Urinary bladder (tissue), 4 donors: ENCODE measurements at places on chromosomes 5 and 9. TPM values are rescaled to one million over a fixed set of nuclear protein-coding genes. Genes with fewer than 3 reads are reported as not detected.

GRCh38 chr5:136615251-136616119 is 250.1 kb upstream of the TRPC7 start:
- no peak for DNase-seq

DNA sequence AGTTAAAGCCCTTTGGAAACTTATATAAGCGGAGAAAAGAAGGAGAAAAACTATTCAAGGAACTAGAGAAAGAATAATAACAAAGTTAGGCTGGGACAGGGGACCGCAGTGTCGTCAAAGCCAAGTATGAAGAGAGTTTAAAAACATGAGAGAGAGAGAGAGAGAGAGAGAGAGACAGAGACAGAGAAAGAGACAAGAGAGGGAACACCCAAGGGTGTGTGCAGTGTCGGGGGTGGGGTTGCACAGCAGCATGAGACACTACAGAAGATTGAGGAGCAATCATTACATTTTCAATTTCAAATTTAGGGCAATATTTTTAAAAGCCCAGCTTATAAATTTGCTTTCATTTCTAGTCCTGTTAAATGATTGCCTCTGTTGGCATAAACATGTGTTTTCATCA is 74.3 kb downstream of the NNT start:
- no peak for DNase-seq

- no peak for DNase-seq
These were observed 19.7 kb upstream of the CCNH start for GRCh38 chr5:87432460-87432859.

GRCh38 chr5:136749016-136749415 is 383.7 kb upstream of the TRPC7 start:
- no peak for DNase-seq

- DNase-seq: no peak
These were observed 8.5 kb downstream of the EGFL7 start for GRCh38 chr9:136671254-136671614.

GRCh38 chr5:155418960-155419579 is 405.5 kb downstream of the KIF4B start:
- no peak for DNase-seq

- DNase-seq: no peak
These were observed 8.9 kb downstream of the HAVCR1 start for GRCh38 chr5:157050050-157050449.

DNA sequence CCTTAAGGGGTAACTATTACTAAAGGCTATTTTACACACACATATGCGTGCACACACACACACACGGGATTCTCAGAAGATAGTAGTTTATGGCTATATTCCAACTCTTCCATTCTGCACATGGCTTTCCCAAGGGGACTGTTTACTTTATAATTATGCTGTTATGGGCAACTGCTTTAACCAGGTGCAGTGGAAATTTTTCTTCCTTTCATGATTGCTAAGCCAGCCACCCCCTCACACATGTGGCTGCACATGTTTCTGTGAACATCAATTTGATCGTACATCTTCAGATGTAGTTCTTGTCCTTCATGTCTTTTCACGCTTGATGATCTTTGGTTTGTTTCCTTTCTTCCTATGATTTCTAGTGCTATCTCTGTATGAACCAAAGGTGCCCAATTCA is 37.0 kb downstream of the MRPS30 start:
- DNase-seq: no peak

DNA sequence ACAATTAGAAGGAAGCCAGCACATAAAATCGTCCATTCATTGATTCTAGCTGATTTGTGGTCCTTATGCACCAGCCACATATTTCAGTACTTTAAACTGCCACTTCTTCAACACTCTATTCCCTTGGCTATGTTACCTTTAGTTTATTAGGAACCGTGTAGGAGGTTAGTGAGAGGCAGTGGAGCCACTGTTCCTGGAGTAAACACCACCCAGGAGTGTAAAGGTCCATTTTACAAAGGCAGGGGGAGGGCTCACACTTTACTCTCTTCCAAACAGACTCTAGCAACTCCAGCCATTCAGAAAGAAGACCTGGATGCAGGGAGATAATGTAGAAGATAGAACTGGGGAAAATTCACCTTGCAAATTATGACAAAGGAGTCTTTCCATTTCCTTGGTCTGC is 170.2 kb upstream of the RPS23 start:
- no peak for DNase-seq

DNA sequence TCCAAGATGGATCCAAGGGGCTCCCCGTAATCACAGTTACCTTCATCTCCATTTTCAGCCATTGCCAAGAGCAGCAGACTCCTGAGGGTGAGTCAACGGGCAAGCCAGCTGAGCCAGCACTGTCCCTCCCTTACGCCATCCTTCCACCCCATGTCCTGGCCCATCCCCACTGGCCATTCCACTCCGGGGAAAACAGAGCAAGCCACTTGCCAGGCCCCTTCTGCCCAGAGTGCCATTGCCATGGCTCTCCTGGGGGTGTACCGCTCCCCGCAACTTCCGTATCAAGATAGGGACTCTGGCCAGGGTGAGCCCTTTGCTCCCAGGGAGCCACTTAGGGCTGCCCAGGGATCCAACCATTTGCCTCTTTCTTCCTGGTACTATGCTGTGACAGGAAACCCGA is 48.9 kb upstream of the CDKN2AIPNL start:
- no peak for DNase-seq

DNA sequence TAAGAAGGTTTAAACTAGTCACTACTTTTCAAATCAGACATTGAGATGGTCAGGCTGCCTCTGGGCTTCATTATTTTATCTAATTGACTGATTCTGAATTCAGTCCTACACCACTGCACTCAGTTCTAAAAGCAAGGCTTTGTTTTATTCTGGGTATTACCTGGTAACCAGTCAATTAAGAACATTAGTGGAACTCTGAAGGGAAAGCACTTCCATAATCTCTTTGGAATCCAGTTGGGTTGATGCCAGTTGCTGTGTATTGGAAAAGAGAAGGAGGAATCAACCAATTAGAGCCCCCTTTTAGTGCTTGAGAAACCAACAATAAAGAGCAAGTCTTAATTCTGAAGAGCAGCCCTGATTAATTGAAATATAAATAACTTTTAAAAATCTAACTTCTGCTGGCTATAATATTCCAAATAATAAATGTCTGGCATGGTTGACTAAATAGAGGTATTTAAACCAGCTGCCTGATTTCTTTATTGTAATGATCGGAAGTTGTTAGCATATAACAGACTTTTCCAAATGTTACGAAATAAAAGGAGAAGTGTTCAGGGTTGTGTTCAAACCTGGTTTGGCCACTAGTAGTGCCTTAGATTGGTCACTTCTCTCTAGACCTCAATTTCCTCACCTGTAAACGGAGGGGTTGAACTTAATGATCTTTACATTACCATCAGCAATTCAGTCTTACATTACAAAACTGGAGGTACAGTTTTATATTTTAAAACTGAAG is 32.0 kb downstream of the CPEB4 start:
- no peak for DNase-seq

- DNase-seq: no peak
These were observed 32.2 kb downstream of the ANXA6 start for GRCh38 chr5:151125421-151125820.

- no peak for DNase-seq
These were observed at the start of gene CCNJL for GRCh38 chr5:160312134-160312959. Gene CCNJL, minus strand, starts transcription at chr5:160312564. Its CDS starts 641 bp downstream, at chr5:160311923.

DNA sequence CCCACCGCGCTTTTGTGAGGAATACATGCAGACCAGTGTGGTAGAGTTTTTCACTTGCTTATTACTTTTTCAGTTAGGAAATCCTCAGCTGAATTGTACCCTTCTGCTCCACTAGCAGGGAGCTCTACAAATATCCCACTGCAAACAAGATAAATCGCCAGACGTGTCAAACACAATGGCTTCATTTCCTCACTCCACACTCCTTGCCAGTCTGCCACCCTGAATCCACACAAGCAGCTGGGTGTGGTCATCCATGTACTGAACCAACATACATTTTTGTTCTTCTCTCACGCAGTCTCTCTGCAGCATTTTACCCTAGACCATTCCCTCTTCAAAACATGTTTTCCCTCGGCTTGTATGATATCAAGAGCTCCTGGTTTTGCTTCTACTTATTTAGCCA is 3.7 kb upstream of the ROR2 start:
- no peak for DNase-seq

DNA sequence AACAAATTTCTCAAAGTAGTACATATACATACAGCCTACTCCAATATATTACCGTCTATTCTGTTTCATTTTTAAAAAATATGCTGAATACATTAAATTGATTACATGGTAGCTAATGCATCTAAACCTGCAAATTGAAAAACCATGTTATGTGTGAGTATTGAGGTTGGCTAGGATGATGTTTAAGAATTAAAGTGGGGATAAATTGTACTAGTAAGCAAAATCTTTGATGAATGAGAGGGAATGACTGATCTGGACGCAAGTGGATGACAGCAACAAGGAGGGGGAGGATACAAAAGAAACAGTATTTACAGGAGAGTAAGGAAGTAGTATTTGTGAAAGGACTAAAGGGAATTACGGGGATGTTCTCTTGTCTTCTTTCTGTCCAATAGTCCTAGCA is 37.4 kb downstream of the RAD50 start:
- DNase-seq: no peak

DNA sequence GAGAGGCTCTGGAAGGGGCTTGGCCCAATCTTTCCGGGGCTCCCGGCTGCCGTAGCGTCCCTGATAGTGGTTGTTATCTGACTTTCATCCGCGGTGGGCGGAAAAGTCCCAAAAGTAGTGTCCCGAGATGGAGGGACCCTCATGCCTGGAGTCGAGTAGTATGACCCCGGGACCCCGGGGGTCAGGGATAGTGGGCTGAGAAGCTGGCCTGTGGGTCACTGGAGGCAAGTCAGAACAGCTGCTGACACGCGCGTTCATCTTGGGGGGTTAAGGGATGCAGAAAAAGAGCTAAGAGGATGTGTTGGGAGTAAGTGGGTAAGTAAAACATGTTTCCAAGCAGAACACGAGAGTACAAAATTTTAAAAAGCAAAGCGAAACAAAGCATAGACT is 123.4 kb downstream of the TMEM161B start:
- no peak for DNase-seq

DNA sequence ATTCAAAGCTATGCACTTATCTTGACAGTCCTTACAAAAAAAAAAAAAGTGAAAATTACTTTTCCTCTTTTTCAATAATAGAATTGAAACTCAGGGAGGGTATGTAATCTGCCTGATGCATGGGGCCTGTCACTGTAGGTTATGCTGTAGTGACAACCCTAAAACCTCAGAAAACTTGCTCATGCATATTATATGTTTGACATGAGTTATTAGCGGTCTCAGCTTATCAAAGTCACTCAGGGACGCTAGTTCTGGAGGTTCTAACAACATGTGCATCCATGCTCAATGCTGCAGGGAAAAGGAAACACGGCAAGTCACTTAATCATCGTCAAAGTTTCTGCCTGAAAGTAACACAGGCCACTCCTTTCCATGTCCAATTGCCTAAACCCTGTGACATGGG is 78.4 kb upstream of the TMEM252 start:
- DNase-seq: no peak

- no peak for DNase-seq
These were observed 44.4 kb downstream of the FNBP1 start for GRCh38 chr9:129998491-129999140.

GRCh38 chr5:62354028-62354874 is 48.2 kb downstream of the KIF2A start:
- DNase-seq: peak; percentile 5

The C5orf52 gene
- not detected for polyA plus RNA-seq

The PBX3 gene
- polyA plus RNA-seq: 39.1 TPM

The SHLD3 gene
- 1.7 TPM for polyA plus RNA-seq

The NKD2 gene
- 7.5 TPM for polyA plus RNA-seq

The GLRA1 gene
- polyA plus RNA-seq: not detected

The RNF183 gene
- 0.15 TPM for polyA plus RNA-seq

The WNK2 gene
- polyA plus RNA-seq: 9.3 TPM
